ENCODE measurements at places on chromosomes 5 and 9.

- DNase-seq, result no peak
Measured at GRCh38 chr9:109381011-109381729, 60.3 kb upstream of the EPB41L4B start.

- no peak for DNase-seq
Measured at GRCh38 chr5:107894361-107894760, 223.6 kb upstream of the EFNA5 start.

GRCh38 chr5:11785771-11786352 is 118.4 kb downstream of the CTNND2 start:
- DNase-seq, result no peak

GRCh38 chr9:81245254-81245956 is 443.9 kb downstream of the TLE1 start:
- no peak for DNase-seq

DNA sequence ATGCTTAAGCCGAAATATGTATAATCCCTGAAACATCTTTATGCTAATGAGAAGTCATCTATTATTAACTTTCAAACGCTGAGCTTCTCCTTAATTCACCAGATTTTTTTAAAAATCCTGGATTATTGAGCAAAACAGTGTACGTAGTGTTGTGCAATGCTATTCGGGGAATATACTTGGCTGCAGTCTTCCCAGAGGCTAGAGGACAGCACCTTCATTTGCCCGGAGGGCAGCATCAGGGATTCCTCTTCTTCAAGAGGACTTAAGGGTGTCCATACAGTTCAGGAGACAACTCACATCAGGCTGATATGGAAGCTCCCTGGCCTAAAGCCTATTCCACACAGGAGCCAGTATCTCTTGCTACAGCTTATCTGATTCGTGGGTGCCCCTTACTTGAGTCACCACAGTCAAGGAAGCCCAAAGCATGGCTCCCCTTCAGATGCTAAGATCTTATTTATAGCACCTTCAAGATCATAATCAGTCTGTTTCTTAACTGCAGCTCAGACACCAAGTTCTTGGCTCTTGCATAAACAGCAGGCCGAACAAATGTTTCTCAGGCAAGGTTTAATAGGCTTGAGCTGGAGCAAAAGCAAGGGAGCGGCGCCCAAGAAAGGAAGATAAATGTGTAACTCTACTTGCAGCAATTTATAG is 29.4 kb downstream of the NUTM2F start:
- no peak for DNase-seq

- DNase-seq, result no peak
Measured at GRCh38 chr5:94667937-94668336, 49.5 kb downstream of the SLF1 start.

GRCh38 chr9:270657-271237 is 56.1 kb downstream of the DOCK8 start:
- DNase-seq, result no peak

GRCh38 chr9:77305622-77306400 is 128.5 kb downstream of the VPS13A start:
- DNase-seq, result no peak

- DNase-seq, result no peak
Measured at GRCh38 chr5:22908129-22908528, 55.0 kb upstream of the CDH12 start.

DNA sequence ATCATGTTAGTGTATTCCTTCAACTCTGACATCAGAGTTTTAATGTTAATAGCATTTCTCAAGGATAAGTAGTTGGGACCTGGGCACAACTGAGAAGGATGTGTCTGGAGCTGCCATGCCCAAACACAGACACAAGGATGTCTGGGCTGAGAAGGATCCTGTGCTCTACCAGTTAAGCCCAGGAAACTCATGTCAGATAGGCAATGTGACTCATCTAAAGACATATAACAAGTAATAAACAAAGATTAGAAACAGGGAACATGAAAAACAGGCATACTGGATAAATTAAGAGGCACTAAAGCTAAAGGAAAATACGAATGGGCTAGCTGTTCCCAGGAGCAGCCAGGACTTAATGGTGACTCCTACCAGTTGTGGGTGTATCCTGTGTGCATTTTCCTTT is 9.1 kb upstream of the EGFLAM start:
- no peak for DNase-seq

DNA sequence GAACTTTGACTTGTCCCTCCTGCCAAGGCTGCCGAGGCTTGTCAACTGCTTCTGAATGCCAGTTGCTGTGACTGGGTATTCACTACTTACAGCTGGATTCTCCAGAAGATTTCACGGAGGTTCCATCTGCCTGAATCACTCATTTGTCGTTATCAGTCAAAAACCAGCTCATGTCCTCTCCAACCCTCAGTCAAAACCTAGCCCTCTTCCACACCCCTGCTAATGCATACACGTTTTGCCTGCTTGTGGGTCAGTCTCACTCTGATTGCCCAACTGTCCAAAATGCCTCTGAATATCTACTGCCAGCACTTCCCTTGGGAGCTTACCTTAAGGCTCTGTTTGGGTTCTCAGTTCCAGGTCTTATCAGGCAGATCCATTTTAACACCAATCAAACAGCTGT is 238.6 kb upstream of the TMEM161B start:
- no peak for DNase-seq

- DNase-seq, result no peak
Measured at GRCh38 chr9:124280176-124280691, 22.5 kb downstream of the NEK6 start.

Measured in left ventricle myocardium inferior (tissue), 1 donor.